Stimulated activated CD8-positive, alpha-beta memory T cell treated with anti-CD3 and anti-CD28 coated beads, Interleukin-2, amount 100 ng/mL, for 1 hour (primary cell): ENCODE measurements at places on chromosomes 7 and 10.

DNA sequence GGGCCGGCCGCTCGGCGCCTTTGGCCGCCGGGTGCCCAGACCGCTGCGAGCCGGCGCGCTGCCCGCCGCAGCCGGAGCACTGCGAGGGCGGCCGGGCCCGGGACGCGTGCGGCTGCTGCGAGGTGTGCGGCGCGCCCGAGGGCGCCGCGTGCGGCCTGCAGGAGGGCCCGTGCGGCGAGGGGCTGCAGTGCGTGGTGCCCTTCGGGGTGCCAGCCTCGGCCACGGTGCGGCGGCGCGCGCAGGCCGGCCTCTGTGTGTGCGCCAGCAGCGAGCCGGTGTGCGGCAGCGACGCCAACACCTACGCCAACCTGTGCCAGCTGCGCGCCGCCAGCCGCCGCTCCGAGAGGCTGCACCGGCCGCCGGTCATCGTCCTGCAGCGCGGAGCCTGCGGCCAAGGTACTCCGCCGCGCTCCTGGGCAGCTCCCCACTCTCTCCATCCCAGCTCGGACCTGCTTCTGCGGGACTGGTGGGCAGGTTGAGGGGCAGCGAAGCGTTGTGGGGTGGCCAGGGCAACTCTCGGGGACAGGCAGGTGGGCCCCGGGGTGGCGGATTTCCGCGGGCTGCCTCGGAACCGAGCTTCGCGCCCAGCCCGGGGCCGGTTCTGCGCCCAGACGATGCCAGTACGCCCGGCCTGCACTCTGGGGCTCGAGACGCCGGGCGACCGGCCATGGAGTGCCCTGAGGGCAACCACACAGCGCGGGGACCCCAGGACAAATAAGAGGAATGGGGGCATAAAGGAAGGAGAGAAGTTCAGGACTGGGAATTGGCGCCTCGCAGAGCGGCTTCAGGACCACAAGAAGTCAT lies 578 bp downstream of the HTRA1 start:
- no peak for DNase-seq

DNA sequence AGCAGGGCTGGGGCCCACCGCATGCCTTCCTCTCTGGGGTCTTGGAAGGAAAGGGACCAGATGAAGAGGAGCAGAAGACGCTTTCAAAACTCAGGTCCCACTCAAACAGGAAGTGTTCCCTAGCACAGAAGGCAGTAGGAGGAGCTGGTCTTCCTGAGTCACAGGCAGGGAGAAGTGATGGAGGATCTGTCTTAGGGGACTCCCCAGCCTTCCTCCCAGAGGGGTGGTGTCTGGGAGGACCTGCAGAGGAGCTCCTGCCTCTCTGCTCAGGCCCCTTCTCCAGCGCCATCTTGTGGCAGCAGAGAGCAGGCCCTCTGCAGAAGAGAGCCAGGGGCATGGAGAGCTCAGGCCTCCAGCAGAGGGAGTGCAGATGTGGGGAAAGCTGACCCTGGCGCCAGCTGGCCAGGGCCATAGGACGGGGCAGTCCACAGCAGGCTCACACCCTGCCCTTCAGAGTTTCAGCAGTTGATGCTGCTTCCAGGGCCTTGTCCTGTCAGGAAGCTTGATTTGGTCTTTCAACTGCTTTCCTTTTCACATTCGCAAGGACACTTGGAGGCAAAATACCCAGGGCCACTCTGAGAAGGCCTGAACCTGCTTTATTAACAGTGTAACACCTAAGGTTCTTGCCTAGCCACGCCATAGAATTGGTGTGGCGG lies 62.2 kb upstream of the TARP start:
- peak; percentile 66 for DNase-seq

DNA sequence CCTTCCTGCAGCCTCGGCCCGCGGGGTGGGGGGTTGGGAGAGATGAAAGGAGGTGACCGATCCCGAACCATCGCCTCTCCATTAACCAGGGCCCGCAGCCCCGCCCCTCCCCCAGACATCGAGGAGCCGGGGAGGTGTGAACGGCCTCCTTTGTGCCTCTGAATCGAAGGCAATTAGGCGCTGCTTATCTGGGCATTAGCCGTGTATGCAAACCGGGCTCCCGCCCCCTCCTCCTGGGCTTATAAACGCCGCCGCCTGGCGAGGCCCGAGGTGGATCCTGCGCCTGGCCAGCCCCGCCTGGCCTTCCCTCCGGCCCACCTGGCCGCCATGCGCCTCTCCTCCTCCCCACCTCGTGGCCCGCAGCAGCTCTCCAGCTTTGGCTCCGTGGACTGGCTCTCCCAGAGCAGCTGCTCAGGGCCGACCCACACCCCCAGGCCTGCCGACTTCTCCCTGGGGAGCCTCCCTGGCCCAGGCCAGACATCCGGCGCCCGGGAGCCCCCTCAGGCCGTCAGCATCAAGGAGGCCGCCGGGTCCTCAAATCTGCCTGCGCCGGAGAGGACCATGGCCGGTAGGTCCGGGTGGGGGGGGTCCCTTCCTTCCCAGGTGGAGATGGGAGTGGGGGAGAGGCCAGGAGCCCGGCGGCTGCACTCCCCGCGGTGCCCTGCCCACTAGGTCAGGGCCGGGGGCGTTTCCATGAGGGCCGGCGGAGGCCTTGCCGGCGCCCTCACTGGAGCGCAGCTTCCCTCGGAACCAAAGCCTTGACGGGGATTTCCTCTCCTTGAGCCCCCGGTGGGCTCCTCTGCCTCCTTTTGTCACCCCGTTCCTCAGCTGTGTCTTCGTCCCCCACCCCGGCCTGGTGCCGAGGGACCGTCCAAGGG lies at the start of gene VENTX:
VENTX (plus strand) TSS at position 268 of the 878 bp plus-strand sequence; CDS start at position 328, 60 bp downstream.
- no peak for DNase-seq

DNA sequence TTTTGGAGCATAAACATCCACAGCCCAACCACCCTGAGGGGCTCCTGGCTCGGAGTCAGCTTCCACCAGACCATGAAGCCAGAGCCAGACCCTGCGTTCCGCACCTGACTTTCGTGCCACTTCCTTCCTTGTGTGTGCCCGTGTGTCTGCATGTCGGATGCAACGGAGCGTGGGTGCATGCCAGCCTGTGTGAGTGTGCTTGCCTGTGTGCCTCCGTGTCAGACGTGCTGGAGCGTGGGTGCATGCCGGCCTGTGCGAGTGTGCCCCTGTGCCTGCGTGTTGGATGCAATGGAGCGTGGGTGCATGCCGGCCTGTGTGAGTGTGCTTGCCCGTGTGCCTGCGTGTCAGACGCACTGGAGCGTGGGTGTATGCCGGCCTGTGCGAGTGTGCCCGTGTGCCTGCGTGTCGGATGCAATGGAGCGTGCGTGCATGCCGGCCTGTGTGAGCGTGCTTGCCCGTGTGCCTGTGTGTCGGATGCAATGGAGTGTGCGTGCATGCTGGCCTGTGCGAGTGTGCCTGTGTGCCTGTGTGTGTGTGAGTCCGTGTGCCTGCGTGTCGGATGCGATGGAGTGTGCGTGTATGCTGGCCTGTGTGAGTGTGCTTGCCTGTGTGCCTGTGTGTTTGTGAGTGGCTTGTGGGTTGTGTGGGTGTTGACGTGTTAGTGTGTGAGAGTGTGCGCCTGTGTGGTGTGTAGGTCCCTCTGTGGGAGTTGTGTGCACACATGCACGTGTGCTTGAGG lies 28.1 kb upstream of the KNDC1 start:
- no peak for DNase-seq

GRCh38 chr7:108063520-108063933 lies 60.6 kb upstream of the LAMB1 start:
- DNase-seq = no peak

DNA sequence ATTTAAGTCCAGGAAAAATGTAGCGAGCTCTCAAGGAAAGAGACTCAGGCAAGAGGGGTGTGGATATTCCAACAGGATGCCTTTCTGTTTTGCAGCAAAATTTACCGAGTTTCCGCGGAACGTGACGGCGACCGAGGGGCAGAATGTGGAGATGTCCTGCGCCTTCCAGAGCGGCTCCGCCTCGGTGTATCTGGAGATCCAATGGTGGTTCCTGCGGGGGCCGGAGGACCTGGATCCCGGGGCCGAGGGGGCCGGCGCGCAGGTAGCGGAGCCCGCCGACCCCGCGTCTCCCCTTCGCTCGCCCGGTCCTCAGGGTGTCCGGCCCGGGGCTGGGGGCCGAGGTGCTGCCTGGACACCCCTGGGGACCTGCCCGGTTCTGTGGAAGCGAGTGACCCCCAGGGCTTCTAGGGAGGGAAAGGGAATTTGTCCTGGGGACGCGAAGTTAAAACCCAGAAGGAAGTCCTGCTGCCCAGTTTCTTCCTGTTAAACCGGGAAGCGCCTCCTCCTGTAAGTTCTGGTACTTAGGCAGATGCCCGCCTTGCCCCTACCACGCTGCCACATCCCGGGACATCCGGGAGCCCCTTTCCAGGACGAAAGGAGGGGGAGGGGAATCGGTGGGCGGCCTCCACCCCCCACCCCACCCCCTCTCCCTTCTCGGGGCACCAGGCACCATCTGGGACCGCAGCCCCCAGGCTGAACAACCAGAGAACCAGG lies 2.5 kb downstream of the VSTM2A start:
- no peak for DNase-seq

DNA sequence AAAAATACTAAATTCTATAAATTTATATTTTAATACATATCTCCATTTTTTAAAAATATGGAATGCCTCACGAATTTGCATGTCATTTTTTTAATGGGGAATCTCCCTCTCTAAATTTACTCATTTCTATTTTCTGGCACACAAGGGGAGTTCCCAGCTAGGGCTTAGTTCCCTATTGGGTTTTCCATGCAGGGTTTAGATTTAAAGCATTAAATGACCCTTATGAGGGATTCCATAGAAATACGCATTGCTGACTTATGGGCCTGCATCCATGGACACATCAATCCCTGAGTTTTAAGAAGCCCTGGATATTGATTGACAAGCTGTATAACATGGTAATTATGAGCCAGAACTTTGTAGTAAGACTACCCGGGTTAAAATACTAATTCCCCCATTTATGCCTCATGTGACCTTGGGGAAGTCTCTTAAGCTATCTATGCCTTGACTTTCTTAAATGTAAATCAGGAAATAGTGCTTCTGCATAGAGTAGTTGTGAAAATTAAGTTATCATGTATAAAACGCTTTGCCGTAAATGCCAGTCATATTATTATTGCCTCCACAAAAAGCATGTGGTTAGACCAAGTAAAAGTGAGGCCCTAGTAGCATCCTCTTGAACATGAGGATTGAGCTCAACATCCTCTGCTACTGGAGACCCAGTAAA lies 78.8 kb upstream of the ANKRD1 start:
- DNase-seq = no peak

- no peak for DNase-seq
Observed at GRCh38 chr10:125114761-125115391, 45.5 kb downstream of the CTBP2 start.

DNA sequence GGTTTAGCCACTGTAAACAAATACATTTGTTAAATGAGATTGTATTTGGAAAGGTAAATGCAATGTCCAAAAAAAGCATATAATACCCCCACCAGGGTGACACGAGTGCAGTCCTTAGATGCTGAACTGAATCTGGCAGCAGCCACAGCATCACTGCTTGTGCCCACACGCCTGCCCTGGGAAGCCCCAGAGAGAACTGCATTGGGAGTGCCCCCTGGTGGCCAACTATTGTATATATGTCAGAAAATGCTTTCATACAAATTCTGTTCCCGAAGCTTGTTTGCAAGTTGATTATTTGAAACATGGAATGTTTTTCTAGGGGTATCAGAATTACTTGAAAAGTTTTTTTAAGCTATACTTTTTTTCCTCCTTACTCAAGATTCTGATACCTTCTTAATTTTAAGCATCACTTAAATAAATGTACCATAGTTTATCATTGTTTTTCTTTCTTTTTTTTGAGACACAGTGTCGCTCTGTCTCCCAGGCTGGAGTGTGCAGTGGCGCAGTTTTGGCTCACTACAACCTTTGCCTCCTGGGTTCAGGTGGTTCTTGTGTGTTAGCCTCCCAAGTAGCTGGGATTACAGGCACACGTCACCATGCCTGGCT lies 50.1 kb downstream of the LANCL2 start:
- DNase-seq = peak; percentile 72

GRCh38 chr10:396535-397220 lies 261.4 kb downstream of the ZMYND11 start:
- no peak for DNase-seq

- DNase-seq = no peak
Observed at GRCh38 chr10:125060482-125060825, 99.9 kb downstream of the CTBP2 start.

DNA sequence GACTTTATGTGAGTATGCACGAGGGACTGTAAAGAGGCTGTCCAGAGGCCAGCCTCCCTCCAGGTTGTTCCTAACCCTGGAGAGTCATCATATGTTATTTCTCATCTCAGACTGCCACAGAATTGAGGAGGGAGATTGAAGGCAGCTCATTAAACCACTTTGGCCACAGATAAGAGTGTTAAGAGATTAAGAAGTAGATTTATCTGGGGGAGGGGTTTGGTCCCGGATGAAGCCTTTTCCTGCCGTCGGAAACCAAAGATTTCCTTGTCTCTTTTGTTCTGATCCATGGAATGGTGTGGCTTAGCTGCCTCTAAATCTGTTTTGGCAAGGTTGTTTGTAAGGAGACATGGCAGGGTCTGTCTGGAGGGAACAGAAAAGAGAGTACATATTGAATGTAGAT lies 338.8 kb downstream of the AUTS2 start:
- no peak for DNase-seq

DNA sequence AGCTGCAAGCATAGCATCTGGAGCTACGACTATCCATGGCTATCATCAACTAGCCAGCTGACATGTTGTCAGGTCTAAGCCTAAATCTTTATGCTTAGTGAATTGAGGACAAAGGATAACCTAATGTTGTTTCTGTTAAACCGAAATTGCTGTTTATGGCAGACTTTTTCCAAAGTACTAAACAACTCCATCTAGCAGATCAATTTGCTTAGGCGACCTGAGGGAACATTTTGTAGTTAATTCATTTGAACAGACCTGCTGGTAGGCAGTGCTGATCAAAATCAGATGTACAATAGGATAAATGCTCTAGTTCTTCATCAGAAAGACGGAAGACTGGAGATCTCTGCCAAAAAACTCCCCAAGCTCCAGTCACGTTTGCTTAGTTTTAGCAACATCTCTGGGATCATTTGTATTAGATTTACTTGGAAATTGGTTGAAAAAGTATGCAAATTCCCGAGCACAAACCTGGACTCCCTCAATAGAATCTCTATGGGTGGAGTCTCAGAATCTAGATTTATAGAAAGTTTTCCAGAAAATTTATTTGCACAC lies 301.6 kb upstream of the NRP1 start:
- no peak for DNase-seq

DNA sequence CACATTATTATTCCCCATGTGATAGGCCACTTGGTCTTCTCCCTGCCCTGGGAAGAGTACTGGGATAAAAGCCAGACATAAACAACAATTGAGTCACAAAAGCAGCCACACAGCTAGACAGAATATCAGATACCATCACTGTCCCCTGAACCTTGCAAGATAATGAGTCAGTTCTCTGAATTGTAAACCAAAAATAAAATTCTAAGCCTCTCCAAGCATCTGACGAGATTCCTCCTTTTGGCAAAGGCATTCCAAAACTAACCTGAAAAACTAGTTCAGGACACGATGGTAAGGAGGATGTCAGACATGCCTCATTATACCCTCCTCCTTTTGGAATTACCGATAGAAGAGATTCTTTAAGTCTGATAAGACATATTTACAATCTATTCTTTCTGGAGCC lies 450.7 kb downstream of the HTR7 start:
- no peak for DNase-seq
